Activated CD8-positive, alpha-beta memory T cell treated with anti-CD3 and anti-CD28 coated beads for 1 hour (primary cell): ENCODE measurements at places on chromosomes 13 and 19.
A peak's percentile ranks its signal among the peaks of the same experiment; 100 is the strongest.

DNA sequence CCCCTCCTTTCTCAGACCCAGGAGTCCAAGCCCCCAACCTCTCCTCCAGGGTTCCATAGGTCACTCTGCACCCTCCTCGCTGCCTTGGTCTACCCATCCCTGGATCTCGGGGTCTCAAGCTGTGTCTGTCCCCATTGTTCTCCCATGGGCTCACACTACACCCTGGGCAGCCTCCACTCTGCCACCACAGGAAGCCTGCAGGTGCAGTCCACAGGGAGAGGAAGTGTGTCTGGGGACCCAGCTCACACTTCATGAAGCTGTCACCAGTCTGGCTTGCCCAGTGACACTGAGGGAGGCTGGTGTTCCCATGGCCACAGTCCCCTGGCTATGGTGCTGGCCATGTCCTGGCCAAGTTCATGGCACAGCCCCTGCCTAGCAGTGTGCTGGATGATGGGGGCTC, 5.3 kb downstream of the NECTIN2 start:
- no peak for DNase-seq

- DNase-seq = no peak
Observed at GRCh38 chr19:48836089-48837017, at the start of gene HSD17B14. Gene HSD17B14 (minus strand): TSS chr19:48836491. CDS start chr19:48836411, 80 bp downstream.

DNA sequence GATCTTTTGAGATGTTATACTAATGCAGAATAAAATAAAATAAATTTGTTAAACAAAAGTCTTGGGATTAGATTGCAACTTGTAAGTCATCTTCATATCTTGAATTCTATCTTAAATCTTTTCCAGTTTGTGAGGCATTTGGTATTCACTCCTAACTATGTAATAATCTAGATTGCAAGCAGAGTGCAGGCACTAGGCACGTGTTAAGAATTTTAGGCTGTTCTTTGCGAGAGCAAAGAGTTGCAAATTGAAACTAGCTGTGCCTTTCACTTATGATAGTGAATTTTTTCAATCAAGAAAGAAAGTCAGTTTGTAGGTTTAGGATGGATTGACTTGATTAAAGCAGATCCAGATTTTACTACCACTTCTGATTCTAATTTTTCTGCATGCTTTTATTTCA, 264.1 kb upstream of the SPRY2 start:
- DNase-seq = no peak

GRCh38 chr13:114230117-114230516, 4.6 kb upstream of the CDC16 start:
- no peak for DNase-seq

DNA sequence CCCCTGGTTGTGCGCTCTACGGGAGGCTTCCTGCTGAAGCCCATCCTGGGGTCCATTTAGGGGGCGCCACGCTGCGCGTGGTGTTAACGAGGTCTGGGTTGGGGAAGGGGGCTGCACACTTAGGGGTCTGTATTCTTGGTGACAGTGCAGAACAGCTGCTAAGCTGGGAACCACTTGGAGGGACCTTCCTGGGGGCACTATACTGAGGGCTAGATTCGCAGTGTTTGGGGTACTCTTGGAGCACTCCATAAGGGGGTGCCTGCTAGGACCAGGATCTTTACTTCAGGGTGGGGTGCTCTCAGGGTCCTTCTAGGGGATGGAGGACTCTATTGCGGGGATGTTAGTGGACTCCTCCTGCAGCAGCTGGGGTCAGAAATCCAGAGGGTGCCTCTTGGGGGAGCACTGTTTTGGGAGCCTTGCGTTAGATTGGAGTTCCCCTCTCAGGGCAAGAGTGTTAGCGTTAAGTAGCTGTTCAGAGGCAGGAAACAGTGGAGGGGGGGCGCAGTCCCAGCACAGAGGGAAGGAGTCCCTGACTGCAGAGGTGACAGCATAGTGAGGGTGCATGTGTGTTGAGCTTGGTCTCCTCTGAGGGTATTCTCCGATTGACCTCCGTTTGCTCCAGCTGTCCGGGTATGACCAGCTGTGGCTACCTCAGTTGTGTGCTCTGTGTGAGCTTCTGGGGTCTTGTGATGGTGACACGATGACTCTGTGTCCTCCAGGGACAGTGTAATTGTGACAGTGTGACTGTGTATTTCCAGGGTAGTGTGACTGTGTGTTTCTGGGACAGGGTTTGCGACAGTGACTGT, 1.1 kb downstream of the PDE4A start:
- no peak for DNase-seq

DNA sequence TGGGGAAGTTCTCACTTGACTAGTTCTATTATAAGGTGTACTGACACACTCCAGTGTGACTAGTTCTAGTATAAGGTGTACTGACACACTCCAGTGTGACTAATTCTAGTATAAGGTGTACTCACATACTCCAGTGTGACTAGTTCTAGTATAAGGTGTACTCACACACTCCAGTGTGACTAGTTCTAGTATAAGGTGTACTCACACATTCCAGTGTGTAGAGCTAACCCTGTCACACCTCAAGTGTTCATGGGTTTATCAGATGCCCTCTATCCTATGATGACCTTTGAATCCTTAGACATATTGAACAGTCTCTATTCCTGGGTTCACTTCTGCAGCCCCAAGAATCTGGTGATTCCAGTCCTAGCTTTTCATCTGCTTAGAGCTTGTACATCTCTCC, 54.6 kb upstream of the MYO16 start:
- DNase-seq = no peak

DNA sequence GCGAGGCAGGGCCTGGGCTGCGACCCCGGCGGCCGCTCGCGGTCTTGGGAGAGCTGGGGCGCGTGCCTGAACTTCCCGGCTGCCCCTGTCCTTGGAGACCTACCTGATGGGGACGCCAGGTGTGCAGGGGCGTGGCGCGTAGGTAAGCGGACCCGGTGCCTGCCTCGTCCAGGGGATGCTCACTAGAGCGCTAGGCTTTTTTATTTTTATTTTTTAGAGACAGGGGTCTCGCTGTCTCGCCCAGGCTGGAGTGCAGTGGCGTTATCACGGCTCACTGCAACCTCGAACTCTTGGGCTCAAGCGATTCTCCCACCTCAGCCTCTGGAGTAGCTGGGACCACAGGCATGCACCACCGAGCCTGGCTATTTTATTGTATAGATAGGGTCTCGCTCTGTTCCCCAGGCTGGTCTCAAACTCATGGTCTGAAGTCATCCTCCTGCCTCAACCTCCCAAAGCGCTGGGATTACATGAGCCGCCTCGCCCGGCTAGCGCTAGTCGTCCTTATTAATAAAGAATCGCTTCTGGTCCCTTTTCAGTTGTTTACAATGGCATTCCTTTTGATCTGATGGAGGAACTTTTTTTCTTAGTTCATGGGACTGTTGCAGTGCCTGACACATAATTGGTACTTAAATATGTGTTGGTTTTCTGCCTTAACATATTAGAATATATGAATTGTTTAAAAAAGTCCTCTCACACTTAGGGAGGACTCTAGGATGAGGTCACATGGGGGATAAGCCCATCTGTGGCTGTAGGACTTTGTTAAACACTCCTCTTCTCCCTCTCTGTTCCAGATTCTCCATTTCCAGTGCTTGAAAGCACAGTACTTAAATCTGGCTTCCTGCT, 812 bp downstream of the DPY19L3 start:
- no peak for DNase-seq

DNA sequence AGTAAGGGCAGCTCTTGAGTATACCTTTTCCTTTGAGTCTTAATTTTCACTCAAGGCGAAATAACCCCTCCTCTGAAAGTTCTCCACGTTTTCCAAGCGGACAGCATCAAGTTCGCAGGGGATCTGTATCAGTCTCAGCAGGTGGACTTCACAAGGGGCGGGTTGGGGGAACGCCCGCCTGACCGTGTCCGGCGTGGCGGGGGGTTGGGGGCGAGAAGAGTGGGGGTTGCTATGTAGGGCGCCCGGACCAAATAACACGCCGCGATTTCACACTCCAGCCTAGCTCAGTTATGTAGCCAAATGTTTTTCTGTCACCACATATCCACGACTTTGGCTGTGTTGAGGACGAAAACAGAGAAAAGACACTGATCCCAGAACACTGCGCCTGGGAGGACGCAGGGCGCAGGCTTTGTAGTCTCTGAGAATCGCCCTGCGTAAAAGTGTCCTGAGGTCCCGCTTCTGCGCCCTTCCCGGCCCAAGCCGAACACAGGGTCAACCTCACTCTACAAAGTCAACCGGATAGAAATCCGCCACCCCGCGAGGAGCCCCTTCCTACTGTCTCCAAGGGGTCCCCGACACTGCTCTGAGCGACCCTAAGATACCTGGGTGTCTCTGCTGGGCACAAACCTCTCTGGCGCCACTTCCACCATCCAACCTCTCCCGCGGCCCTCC, 524 bp downstream of the RUBCNL start:
- no peak for DNase-seq

GRCh38 chr13:112200200-112200599, 133.3 kb downstream of the SOX1 start:
- DNase-seq = no peak

GRCh38 chr19:41220811-41221210, 1.8 kb downstream of the AXL start:
- DNase-seq = no peak

DNA sequence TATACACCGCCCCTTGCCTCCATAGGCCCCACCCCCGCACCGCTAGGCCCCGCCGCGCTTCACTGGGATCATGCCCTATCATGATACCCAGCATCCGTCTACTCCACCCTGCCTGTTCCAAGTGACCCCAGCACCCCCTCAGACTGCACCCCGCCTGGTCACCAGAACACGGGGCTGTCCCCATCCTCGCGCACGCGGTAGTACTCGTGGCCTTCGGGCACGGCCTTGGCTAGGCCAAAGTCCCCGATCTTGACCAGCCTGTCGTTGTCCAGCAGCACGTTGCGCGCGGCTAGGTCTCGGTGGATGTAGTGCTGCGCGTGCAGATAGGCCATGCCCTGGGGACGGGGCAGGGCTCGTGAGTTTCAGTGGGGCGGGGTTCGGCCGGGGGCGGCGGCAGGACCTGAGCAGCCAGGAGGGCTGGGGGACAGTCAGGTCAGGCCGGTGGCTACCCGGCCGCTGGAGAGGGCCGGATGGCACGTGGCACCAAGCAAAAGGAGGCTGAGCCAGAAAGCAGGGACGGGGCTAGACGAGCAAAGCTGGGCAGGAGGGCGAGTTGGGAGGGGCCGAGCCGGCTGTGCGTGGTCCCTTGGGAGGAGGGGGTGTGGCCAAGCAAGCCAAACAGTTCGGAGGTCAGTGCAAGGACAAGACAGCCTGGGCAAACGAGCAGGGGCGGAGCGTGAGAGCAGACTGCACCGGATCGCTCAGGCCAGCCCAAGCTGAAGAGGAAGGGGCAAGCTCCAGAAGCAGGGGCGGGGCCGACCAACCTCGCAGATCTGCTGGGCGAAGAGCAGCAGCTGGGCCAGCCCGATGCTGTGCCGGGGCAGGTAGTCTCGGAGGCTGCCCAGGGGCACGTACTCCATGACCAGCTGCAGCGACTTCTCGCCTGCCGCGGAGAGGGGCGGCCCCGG, 13.6 kb upstream of the ICAM3 start:
- DNase-seq = no peak

- no peak for DNase-seq
Observed at GRCh38 chr13:51524312-51524711, 60.0 kb upstream of the WDFY2 start.

- no peak for DNase-seq
Observed at GRCh38 chr13:36432106-36432544, at the start of gene CCNA1. Gene CCNA1 (plus strand): TSS chr13:36432495. CDS start chr13:36433057, 562 bp downstream.

- no peak for DNase-seq
Observed at GRCh38 chr19:30388819-30389218, 16.6 kb downstream of the ZNF536 start.

GRCh38 chr19:48319647-48320541, 5.5 kb upstream of the EMP3 start:
- peak; percentile 55 for DNase-seq

DNA sequence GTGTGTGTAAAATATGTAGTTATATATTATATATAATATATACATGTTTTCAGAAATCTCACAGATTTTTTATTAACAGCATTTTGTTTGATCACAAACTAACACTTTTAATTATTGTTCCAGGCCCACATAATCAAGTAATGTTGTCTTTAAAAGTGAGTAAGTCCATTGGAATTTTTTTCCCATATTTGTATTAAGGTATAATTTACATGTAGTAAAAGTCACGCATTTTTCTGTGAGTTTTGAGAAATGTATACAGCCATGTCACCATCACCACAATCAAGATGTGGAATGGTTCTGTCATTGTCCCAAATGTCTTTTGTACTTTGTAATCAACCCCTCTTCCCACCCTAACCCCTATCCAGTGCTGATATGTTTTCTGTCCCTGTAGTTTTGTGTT, 120.0 kb upstream of the RFC3 start:
- no peak for DNase-seq
